Purkinje cell (primary cell): ENCODE measurements at places on chromosomes 1 and 21. TPM values are rescaled to one million over a fixed set of nuclear protein-coding genes. Genes with fewer than 3 reads are reported as not detected.

RGS7 gene
- 71.2 and 77.2 TPM in 2 replicates for polyA plus RNA-seq

RNU1-2 gene
- polyA plus RNA-seq = not detected in 2 replicates

ETNK2 gene
- polyA plus RNA-seq = not detected in 2 replicates

BRDT gene
- 0.09 and 0.20 TPM in 2 replicates for polyA plus RNA-seq

LIN28A gene
- not detected in 2 replicates for polyA plus RNA-seq

BACE2 gene
- polyA plus RNA-seq = 0.78 and 1.7 TPM in 2 replicates

S100A7A gene
- not detected in 2 replicates for polyA plus RNA-seq

CELA2B gene
- polyA plus RNA-seq = not detected in 2 replicates

SPRR2A gene
- not detected in 2 replicates for polyA plus RNA-seq

ADAMTS4 gene
- 0.13 and 0.62 TPM in 2 replicates for polyA plus RNA-seq

CYYR1 gene
- polyA plus RNA-seq = 0.27 and 0.59 TPM in 2 replicates

PTGFR gene
- polyA plus RNA-seq = not detected in 2 replicates

PLD5 gene
- 10.0 and 18.8 TPM in 2 replicates for polyA plus RNA-seq

AMY1A gene
- not detected in 2 replicates for polyA plus RNA-seq

KDM1A gene
- 15.8 and 25.5 TPM in 2 replicates for polyA plus RNA-seq

HAO2 gene
- polyA plus RNA-seq = not detected in 2 replicates

OR6N1 gene
- polyA plus RNA-seq = not detected in 2 replicates

ZSWIM5 gene
- polyA plus RNA-seq = 1.1 and 2.1 TPM in 2 replicates

HJV gene
- not detected in 2 replicates for polyA plus RNA-seq

DCST2 gene
- polyA plus RNA-seq = not detected in 2 replicates

TLCD4 gene
- 6.2 and 7.4 TPM in 2 replicates for polyA plus RNA-seq
